ENCODE measurements at places on chromosomes 1 and 21. TPM values are rescaled to one million over a fixed set of nuclear protein-coding genes. Genes with fewer than 3 reads are reported as not detected.

EXTL1 gene
- not detected for total RNA-seq

LRRC8B gene
- 6.4 TPM for total RNA-seq

DNA sequence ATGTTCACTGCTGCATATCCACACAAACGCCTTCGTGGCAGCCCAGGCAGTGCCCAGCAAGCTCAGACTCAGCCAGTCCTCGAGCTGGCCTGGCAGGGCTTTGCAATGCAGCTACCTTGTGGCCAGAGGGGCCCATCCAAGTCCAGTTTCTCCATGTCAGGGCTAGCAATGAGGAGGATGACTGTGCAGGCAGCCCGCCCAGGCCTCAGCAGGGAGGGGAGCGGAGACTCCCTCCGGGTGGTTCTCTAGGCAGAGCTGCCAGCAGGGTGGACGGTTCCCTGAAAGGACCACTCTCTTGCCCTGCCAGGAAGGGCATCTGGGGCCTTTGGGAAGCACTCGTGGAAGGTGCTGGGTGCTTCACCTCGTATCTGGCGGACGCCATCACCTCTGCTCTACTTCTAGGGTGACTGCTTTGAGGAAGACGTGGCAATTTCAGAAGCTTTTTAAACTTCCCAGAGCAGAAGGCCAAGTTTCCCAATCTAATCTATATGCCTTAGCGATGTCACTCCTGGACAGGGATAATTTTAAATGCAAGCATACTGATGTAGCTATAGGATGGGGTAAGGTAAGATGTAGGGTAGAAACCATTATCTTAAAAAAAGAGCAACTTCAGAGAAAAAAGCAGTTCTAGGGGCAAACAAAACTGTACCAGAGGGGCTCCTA, 56.2 kb downstream of the RUNX1 start:
- no peak for DNase-seq

GRCh38 chr1:200802042-200802441, 63.3 kb downstream of the CAMSAP2 start:
- no peak for DNase-seq

DNA sequence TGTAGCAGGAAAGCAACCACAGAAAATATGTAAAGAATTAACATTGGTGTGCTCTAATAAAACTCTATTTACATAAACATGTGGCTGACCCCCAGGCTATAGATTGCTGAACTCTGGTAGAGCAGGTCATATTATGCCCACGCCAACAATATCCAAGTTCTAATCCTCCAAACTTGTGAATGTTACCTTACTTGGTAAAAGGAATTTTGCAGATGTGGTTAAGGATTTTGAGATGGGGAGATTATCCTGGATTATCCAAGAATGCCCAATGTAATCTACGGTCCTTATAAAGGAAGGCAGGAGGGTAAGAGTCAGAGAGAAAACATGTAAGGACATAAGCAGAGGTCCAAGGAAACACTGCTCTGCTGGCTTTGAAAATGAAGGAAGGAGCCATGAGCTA, 201.0 kb downstream of the USH2A start:
- no peak for DNase-seq

DNA sequence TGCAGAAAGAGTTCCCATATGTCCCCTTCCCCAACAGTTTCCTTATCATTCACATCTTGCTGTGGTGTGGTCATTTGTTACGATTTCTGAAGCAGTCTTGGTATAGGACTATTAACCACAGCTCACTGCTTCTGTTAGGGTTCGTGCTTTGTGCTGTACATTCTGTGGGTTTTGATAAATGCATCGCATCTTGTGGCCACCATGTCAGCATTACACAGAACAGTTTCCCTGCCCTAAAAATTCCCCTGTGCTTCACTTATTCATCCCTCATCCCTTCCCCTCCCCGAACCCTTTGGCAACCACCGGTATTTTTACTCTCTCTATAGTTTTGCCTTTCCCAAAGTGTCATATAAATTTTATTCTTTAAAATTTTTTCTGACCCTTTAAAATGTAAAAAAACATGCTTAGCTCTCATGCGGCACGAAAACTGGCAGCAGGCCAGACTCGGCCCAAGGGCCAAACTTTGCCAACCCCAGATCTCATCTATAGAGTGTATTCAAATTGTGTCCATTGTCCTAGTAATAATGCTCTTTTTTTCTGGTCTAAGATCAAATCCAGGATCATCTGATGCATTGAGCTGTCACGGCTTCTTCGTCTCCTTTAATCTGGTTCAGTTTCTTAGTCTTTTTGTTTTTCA, 78.2 kb downstream of the SIM2 start:
- no peak for DNase-seq

DNA sequence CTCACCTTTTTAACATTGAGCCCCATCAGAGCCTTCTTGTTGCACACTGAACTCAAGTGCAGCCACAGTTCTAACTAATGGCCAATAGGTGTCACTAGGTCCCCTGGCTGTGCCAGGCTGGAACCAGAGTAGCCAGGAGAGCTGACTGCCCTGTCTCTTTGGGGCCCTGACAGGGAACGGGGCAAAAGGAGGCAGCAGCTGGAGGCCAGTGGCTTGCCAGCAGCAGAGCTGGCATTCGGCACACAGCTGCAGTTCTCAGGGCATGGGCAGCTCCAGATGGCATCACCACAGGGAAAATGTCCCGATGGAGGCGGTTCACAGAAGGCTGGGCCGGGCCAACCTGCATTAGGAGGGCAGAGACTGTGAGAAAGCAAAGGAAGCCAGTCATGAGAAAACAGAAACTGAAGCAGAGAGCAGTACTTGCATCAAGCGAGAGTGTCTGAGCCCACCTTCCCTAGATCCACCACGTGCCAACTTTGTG, 188.6 kb downstream of the FCRL5 start:
- DNase-seq = peak; percentile 66

SPRR2E gene
- total RNA-seq = not detected

CD2 gene
- total RNA-seq = not detected

DNA sequence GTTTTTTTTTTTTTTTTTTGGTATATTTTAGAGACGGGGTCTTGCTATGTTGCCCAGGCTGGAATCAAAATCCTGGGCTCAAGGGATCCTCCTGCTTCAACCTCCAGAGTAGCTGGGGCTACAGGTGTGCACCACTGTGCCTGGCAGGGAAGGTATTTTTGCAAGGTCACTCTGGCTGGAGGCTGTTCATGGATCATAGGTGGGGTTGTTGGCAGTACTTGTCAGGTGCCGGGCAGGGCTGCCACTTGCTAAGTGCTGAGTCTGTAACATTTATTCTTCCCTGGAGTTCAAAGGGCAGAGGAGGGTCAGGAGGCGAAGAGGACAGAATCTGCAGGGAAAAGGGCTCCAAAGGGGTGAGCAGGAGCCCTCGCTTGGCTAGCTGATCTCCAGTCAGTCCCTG, 24.1 kb downstream of the A3GALT2 start:
- DNase-seq = no peak

GRCh38 chr1:228957535-228957934, 222.3 kb downstream of the RHOU start:
- no peak for DNase-seq

DNA sequence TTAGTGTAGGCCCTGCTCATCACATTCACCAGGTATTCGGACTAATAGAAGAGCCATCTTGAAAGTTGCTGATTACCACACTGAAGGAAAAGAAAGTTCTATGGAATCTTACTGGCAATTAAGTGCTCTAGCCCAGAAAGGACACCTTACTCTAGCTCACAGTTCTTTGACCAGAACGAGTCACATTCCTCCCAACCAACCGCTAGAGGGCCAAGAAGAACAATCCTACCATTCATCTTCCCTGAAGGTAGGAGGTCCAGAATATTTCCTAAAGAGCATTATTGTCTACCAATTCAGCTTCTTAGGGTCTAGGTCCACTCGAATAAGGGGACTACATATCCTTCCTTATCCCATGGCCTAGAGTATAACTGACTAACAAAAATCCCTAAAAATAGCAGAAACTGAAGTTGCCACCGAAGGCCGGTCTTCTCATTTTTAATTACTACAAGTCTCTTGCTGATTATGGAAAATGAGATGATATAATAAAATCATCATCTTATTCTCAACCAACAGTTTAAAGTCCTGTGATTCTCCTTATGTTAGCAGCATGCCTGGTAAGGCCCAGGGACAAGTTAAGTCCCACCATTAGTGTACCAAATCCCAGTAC, 2.7 kb upstream of the FMO1 start:
- peak; percentile 63 for DNase-seq

- DNase-seq = peak; percentile 19
These were observed 36.3 kb upstream of the IL10 start for GRCh38 chr1:206808615-206809014.

- peak; percentile 80 for DNase-seq
These were observed 13.9 kb downstream of the DDX20 start for GRCh38 chr1:111769517-111770146.

DNA sequence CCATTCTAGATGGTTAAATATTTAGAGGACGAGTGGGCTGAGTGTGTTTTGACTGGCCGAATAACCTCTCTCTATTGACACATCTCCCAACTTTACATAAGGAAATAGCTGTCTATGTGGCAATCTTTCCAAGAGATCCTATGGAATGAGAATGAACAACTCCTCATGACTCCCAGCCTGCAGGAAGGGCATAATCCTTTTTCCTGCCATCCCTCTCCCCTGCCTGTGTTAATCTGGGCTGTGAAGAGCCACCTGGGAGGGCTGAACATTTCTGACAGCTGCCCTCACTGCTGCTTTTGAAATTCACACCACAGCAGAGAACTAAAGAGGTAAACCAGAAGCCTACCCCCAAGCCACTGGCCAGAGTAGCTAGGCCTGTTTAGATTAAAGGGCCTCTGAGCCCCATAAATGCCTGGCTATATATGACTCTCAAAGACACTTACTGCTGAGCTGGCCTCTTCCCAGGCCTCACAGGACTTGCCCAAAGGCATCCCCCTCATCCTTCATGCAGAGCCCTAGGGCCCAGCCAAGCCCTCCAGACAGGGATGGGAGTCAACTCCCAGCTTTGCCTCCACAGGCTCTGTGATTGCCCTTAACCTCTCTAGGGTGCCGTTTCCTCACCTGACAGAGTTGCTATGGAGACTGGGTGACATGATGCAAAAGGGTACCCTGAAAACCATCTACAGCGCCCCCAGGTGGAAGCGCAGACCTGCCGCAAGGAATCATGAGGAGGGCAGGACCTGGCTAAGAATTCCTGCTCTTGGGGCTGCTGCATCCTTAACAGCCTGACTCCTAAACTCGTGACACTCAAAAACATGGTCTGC, 42.0 kb upstream of the LDLRAP1 start:
- DNase-seq = no peak

RAB25 gene
- not detected for total RNA-seq

HSD11B1 gene
- not detected for total RNA-seq

GRCh38 chr1:219682788-219683187, 69.9 kb upstream of the ZC3H11B start:
- no peak for DNase-seq
